ENCODE measurements at places on chromosomes 6 and 20.

- DNase-seq = no peak
These were observed 50.5 kb downstream of the HNF4A start for GRCh38 chr20:44405785-44406571.

- no peak for DNase-seq
These were observed 129.4 kb downstream of the LY86 start for GRCh38 chr6:6717953-6718352.

- no peak for DNase-seq
These were observed 25.9 kb upstream of the ROS1 start for GRCh38 chr6:117451671-117452070.

DNA sequence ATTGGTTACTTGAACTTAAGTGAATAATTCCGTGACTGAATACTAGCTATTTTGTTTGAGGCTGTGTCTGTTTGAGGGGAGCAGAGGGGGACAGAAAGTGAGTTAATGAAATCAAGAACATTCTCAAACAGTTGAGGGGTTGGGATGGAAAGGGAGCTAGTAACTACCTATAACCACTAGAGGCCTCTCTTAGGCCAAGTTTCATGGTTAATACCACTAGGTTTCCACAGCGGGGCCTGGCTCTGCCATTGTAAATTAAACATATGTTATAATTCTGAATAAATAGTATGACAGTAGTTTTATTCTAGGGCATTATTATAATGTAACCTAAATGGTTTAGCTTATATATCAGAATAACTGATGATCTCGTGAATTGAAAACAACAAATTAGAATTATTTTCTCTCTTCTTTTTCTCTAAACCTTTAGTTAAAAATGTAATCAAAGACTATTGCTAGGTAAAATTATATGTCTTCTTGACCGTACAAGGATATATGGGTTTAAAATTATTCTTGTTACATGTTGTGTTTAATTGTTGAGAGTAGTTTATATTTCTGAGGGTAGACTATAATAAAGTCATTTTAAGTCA lies 108.1 kb downstream of the BCKDHB start:
- peak; percentile 4 for DNase-seq

DNA sequence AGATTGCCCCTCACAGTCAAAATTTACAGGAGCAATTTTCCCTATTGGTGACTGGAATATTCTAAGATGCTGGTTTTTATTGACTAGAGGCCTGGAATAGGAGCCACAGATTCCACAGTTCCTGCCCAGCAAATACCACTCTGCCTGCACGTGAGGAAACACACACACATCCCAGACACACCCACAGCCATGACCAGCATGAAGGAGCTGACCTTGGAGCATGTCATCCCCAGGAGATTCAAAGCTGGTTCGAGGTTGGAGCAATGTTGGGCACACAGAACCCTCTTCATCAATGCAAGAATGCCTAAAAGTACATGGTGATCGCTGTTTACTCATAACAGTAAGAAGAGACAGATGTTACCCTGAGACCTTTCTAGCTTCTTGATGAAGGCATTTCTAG lies 244.6 kb upstream of the FOXQ1 start:
- no peak for DNase-seq

DNA sequence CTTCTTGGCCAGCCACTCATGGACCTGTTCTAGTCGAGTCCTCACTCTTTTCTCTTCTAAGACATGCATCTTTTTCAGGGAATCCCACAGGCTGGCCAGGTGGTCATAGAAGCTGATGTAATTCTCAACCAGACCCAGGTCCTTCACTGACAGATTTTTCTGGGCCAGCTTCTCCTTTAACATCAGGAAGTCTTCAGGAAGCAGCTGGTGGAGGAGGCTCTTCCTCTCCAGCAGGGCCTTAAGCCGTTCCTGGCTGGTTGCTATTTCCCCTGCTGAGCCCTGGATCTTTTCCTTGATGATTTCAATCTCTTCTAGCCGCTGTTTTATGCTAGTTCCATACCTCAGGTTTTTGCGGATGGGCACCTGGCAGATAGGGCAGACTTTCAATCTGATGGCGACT lies 28.6 kb downstream of the DDX27 start:
- no peak for DNase-seq

DNA sequence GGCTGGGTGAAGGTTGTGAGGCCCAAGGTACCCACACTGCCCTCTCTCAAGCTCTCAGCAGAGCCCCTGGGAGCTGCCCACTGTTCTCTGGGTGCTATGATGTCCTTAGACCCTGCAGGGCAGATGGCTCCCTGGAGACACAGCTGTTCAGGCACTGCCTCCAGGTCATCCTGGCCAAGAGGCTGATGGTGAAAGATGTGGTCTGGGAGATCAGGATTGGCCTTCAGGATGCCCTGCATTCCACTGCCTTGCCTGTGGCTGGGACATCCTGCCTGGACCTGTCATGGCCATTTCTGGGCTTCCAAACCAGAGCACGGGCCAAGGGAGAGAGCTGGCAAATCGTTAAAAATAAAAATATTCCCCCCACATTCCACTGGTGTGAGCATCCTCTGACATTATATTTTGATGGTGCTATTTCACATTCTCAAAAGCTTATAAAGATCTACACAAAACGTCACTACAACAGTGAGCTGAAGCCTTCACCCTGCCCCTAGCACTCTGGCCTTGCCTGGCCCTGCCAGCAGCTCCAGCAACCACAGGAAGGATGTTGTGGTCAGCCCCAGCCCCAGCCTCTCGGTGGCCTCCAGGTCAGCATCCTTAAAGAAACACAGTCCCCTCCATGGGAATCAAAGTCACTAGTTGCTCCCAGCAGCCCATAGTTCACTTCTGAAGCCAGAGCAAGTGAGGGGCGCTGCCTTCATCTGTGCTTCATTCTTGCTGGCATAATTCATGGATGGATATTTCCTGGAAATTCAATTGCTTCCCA lies 13.5 kb upstream of the KCNK16 start:
- DNase-seq = no peak

DNA sequence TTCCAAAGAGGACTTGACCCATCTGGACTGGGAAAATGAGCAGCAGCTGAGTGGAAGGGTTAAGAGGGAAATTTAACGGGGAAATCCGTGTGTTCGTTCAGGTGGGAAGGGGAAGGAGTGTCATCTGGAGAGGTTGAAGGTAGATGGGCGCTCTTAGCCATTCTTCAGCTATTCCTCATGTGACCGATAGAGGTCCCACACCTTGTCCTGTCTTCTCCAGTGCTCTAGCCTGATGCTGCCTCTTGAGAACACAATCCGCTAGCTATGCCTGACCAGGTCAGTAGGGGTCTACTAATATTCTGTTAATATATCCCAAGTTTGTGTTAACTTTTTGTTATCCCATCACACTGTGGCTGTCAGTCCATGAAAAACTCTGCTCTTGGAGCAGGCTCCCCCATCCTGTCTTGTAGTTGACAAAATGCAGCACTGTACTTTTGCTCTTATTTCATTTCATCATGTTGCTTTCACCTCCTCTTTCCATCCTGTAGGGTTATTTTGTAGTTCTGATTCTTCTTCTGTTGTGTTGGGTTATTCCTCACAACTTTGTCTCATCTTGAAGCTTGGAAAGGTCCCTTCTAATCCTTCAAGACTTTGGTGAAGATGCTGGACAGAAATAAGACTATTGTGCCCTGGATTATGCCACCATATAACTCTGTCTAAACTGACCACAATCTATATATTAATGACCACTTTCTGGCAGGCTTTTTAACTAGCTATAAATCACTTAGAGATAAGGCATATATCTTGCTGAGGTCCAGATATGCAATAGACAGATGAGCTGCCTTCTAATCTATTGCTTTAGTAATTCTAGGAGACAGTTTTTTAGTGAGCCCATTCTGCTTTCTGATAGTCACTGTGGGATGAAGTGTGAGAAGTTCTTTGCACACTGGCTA lies 123.4 kb upstream of the SUPT3H start:
- DNase-seq = no peak

DNA sequence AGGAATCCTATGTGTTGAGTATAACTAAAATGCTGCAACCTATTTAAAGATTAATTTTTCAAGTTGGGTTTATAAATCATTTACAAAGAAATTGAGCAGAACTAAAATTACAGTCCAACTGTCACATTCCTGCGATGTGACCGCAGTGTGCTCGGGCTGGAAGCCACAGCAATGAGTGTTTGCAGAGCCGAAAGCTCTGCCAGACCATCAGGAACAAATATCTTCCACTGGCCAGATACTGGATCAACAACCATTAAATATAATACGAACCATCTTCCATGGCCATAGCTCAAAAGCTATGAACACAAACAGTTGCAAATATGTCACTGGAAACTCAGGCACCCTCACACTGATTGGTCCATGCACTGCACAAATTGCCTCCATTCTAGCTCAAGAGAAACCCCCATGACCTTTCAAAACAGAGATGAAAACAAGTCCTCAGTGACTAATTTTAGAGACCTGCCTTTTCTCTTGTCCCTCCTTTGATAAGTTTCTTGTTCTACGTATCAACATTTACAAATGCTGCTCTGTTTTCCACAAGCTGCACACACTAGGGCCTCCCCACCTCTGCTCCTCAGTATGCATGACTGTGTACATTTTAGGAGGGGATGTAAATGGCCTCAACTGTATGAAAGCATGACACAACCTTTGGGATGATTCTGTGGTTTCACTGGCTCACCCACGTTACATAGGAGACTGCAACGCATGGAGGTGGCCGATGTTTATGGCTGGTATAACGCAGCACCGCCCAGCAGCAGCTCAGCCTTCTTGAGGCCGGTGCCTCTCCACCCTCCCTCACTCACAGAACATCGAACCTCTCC lies 171.7 kb downstream of the WDR27 start:
- no peak for DNase-seq

GRCh38 chr20:4724459-4725262 lies 3.0 kb downstream of the PRND start:
- DNase-seq = no peak

DNA sequence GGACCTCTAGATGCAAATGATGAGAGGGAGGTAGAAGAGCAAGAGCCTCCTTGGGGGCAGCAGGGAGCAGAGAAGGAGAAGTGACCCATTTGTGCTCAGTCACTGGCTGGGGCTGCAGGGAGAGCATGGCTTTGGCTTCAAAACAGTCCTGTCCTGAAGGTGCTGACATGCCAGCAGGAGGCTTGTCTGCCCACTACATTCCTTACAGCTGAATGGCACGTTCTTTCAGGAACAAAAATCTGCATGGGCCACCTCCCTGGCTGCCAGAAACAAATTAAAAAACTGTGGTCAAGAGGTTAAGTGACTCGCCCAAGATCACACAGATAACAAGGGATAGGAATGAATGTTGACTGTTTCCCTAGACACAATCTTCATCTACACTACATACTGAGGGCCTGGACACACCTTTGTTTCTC lies 188.8 kb downstream of the HIVEP2 start:
- DNase-seq = no peak

GRCh38 chr6:21902628-21903169 lies 309.1 kb downstream of the SOX4 start:
- no peak for DNase-seq

- no peak for DNase-seq
These were observed 8.6 kb upstream of the STX16 start for GRCh38 chr20:58642441-58642840.

DNA sequence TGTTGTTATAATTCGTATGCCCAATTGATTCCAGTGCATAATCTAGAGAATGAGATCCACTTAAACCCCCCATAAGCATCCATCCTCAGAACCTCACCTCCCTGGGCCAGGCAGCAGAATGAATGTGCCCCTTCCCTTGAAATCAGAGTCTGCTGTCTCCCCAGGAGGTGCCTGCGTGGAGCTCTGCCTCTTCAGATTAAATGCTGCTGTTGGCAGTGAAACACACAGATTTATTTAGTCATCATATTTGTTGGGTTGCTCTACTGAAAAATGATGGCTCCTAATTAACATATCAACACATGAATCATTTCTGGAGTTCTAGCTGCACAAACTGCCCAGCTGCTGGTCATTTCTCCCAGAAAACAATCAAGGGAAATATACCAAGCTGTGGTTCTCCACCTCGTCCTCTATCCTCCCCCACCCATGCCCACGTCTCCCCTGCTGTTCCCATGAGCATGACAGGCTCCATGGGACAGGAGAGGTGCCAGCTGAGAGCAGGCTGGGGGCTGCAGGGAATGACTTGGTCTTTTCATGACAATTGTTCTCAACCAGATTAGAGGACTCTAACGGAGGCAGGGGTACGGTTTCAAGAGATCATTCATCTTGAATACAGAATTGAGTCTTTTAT lies 633.1 kb downstream of the CDH26 start:
- DNase-seq = no peak

GRCh38 chr6:138597336-138597735 lies 98.0 kb upstream of the NHSL1 start:
- no peak for DNase-seq

DNA sequence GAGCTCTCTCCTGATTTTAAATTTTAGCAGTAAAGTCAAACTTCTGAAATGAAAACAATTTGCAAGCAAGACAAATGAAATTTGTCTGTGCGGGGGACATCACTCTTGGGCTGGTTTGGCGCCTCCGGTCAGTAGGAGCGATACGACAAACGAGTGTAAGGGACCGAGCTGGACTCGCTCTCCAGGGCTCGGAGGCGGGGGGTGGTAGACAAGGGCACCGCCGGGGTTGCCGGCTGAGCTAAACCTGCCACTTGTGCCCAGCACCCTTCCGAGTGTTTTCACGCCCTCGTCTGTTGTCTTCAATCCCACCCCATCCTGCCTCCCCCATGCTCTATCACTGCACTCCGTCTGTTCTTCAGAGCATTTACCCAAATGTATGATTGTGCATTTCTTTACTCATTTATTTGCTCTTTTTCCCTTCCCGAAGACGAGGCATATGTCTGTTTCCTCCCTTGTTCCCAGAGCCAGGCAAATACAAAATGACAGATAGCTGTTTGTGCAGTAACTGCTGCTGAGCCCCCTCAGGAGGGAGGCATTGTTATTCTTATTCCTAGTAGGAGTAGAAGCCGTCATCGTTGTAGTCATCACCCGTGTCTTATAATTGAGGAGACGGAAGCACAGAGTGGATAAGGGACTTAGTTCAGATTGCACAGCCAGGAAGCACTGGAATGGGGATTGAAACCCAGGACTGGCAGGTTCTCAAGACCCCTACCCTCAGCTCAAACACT lies 62.8 kb upstream of the APCDD1L start:
- DNase-seq = no peak

DNA sequence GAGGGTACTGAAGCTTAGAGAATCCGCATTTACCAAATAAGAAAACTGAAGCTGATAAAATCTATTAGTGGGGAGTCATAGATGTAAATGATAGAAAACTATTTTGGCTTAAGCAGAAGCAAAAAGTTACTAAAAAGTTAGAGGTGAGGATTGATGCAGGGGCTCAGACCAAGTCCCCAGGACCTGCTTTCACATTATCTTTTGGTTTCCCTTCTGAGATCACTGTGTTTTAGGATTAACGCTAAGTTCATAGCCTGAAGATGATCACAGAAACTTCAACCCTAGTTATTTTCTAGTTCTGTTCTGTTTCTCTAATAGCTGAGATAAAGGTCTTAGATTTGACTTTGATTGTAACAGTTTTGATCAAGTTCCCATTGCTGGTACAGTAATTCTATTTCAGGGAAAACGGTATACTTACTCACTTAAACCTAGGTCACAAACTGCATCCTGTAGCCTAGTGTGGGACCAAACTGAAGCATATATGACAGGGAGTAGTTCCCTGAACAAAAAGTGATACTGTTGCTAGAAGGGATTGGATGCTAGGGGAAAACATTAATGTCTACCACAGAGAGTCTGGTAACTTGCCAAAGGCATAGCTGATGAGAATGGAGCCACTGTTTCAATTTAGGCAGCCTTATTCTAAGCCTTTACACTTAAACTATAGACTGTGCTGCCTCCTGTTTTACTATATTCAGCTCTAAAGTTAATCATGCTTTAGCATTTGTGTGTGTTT lies 13.1 kb downstream of the CYB5R4 start:
- DNase-seq = no peak

Data from NCI-H510A (cell line).